Activated CD4-positive, alpha-beta T cell treated with anti-CD3 and anti-CD28 coated beads, Interleukin-2, amount 50 U/mL, for 16 hours (primary cell): ENCODE measurements at places on chromosomes 5 and 9.

DNA sequence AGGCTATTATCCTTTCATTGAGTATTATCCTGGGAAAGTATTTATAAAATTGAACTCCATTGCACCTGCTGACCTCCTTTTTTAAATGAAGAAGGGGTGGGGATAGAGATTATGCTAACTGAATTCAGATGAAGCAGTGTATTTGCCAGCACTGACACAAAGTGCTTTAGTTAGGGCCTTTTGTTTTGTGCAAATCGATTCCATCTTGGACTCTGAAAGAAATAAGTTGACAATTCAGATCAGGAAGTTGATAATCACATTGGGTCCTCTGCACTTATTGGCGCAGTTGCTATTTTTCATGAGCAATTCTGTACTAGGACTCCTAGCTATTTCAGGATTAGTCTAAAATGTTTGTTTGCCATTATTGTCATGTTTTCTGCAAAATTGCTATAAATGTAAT lies 101.6 kb upstream of the FSD1L start:
- DNase-seq, result no peak

DNA sequence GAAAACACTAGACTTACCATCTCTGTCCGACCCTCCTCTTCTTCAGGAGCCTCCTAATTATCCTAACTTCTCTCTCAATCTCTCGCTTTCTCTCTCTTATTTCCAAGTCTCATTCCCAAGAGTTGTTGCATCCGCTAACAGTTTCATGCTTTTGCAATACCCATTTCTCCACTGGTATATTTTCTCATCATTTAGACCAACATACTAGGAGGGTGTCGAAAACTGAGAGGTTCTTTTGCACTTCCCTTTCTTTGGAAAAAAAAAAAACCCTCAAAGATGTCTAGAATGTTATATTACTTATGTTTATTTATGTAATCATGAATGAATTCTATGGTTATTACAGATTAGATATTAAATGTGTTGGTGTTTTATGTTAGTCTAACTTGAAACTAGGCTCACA lies 35.9 kb downstream of the SPZ1 start:
- no peak for DNase-seq

GRCh38 chr9:83029531-83030137 lies 33.3 kb downstream of the RASEF start:
- no peak for DNase-seq

- DNase-seq, result peak; percentile 86
These were observed 295.7 kb upstream of the PTGER4 start for GRCh38 chr5:40383749-40384651.
